ENCODE measurements at places on chromosomes 6 and 20.
A peak's percentile ranks its signal among the peaks of the same experiment; 100 is the strongest.

DNA sequence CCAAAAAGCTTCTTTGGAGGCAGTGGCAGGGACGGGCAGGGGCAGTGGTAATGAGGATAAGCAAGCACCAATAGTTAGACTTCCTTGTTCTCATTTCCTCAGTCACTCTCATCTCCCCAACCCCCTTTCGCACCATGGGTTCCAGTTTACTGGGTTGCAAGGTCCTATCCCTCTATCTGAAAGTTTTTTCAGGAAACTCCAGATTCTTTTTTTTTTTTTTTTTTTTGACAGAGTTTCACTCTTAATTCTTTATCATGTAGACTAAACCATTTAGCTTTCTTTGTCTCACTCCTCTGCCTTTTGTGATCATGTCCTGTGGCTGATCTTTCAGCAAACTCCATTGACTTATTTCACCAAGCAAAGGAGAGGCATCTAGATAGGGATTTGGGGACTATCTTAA lies 51.4 kb upstream of the GMDS start:
- H3K27me3 ChIP-seq, result no peaks in the 10 kb centered on the region
- no peaks in the 10 kb centered on the region for H3K4me1 ChIP-seq
- DNase-seq, result no peak
- no peak overlapping the region for H3K27ac ChIP-seq
- no peaks in the 10 kb centered on the region for H3K36me3 ChIP-seq

DNA sequence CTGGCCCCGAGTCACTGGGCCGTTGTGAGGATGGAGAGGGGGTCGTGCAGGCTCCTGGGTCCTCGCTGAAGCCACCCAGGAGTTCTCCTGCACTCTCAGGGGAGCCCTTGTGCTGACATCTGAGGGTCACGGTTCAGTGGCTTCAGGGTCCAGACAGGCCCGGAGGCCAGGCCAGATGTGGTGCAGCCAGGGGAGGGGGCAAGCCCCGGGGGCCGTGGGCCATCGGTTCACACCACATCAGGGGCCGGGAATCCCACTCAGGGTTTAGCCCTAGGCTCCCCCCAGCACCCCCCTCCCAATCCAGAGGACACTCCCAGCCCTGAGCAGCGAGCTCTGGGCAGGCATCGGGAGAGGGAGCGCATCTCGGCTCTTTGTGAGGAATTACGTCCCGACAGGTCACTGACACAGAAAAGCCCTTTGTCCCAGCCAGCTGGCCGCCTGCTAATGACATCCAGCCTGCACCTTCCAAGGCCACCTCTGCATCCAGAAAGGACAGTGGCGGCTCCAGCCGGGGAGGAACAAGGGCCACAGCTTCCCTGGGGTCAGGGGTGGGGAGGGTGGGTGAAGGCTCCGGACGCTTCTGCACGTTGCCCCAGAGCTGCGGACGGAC lies 6.4 kb upstream of the CHRNA4 start:
- no peak overlapping the region for H3K4me3 ChIP-seq
- H3K36me3 ChIP-seq, result no peaks in the 10 kb centered on the region
- no peaks in the 10 kb centered on the region for H3K4me1 ChIP-seq
- peaks cover 14% of the 10 kb centered on the region for H3K27me3 ChIP-seq

DNA sequence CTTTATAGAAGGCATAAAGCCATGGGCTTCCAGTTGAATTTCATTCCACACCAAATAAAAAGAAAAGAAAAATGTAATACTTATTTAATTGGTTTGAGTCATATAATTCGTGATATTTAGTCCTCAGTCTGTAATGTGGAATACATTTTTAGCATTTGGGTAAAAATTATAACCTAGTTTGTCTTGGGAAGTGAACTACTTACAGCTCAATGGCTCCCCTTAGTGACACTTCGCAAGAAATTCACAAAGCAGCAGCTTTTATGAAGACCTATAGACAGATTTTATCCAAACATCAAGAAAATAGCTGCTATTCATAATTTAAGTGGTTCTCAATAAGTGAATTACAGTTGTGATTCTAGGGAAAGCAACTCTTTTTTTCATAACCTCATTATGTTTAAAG lies 72.1 kb downstream of the RSPO3 start:
- no peak overlapping the region for H3K27ac ChIP-seq
- no peak overlapping the region for H3K4me3 ChIP-seq
- no peaks in the 10 kb centered on the region for H3K4me1 ChIP-seq

DNA sequence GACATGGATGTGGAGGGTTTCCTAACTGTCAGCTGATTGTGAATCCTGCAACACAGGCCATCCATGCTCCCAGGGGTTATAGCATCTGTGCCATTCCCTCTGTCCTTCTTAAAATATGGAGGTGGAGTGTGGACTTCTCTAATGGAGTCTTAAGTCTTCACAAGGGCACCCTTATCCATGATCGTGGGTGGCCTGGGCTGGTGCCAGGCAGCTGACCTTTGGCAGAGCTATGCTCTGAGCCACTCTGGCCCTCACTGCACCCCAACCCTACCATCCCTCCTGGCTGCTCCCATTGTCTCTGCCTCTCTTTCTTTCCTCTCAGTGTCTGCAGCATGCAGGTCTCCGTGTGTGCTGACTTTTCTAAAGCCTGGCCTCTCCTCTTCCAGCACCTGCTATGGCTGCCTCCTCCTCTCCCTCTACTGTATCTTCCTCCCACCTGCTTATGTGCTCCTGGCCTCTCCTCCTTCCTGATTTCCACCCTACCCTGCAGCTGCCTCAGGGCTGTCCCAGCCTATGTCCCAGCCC lies 11.2 kb upstream of the PCMTD2 start:
- H3K27me3 ChIP-seq, result peaks cover 4% of the 10 kb centered on the region
- no peaks in the 10 kb centered on the region for H3K36me3 ChIP-seq
- DNase-seq, result no peak
- no peak overlapping the region for H3K4me3 ChIP-seq
- H3K27ac ChIP-seq, result no peak overlapping the region

DNA sequence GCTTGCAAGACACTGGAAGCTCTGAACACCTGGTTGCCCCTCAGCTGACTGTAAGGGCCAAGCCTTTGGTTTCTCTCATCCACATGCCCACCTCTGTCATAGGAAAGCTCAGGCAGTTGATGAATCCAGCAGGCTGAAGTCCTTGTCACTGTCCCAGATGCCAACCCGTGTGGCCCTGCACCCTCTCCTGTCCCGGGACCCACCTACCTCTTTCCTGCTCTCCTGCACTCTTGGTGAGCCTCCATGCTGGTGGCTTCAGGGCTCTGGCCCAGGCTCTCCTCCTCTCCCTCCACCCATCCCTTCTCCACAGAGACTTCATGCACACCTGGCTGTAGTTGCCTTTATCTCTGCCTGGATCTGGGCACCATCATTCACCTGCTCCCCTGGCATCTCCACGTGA lies 4.0 kb upstream of the GID8 start:
- DNase-seq, result no peak
- peaks cover 21% of the 10 kb centered on the region for H3K4me1 ChIP-seq
- H3K4me3 ChIP-seq, result no peak overlapping the region

DNA sequence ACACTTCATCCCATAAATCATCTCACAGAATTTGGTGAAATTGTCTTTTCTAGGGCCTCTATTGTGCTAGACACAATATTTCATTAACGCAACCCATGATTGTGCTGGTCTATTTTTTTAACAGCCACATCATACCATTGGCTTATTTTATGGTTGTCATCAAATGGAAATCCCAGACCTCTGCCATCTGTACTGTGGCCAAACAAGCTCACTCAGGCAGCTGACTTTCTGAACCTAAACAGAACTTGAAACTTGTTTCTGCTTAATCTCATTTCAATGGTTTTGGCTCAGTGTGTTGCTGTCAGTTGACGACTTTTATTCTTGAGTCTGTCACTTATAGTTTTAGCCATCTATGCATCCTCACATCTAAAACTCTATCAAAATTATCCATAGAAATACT lies 111.8 kb downstream of the HAO1 start:
- H3K4me3 ChIP-seq, result no peak overlapping the region
- H3K4me1 ChIP-seq, result no peaks in the 10 kb centered on the region
- H3K27me3 ChIP-seq, result peaks cover 10% of the 10 kb centered on the region
- H3K36me3 ChIP-seq, result no peaks in the 10 kb centered on the region

DNA sequence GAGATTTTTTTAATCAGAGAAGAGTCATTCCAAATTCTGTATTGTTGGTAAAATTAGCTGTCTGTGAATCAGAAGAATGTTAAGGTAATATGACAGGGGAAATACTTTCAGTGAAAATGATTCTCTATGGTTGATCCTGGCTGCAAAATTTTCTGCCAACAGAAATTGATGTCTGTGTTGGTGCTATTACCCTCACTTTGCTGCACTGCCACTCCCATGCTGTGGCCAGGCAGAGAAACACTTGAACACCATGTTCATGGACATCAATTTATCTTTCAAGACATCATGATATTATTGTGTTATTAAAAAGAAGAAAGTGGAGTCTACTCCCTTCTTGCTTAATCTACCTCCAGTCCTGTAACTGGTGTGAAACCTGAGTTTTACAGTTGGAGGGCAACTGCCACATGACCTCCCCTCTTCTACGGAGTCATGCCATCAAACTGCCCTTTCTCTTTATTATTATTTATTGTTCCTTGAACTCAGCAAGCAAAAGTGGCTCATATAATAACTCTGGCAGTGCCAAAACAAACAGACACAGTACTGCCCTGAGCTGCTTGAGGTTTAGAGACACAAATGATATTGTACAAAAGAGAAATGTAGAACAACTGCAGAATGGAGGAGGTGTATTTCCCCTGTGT lies 288.0 kb upstream of the JAG1 start:
- no peak overlapping the region for H3K27ac ChIP-seq
- H3K27me3 ChIP-seq, result no peaks in the 10 kb centered on the region
- H3K4me1 ChIP-seq, result no peaks in the 10 kb centered on the region
- DNase-seq, result no peak

DNA sequence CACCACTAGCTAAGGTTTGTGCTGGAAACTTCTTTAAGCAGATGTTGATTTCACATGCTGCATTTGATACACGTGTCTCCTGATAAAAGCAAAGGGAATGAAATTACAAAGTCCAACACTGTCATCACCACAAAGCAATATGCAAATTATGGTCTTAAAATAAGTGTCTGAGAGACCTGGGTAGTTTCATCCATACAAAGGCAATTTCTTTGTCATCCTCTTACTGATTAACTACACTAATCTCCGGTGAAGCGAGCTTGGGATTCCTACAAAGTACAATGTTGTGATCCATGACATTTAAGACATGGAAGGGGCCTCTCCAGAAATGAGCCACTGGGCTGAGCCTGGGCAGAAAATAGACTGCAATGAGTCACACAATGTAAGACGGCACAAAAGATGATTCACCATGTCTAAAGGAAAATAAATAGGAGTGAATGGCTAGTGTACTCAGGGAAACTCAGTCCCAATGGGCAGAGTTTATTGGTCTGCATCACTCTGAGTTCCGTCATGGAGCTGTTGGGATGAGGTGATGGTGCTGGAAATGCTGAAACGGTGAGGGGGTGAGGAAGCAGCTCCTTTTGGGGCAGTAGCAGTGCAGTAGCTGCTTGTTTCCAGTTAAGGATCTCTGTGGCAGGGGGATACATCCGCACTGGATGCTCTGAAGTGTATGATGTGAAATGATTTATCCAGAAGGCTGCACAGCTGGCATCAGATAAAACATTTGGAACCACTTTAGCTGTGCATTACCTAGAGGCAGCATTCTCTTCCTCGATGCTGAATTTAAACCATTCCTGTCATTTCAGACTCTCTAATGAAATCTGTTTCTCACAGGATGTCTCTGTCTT lies 103.3 kb downstream of the IBTK start:
- no peaks in the 10 kb centered on the region for H3K36me3 ChIP-seq
- H3K4me1 ChIP-seq, result peaks cover 15% of the 10 kb centered on the region
- DNase-seq, result peak; percentile 72
- H3K27ac ChIP-seq, result no peak overlapping the region
- H3K27me3 ChIP-seq, result no peaks in the 10 kb centered on the region

- no peak within 1 kb of the TSS for H3K27ac ChIP-seq
- H3K4me3 ChIP-seq, result no peak within 1 kb of the TSS
- H3K36me3 ChIP-seq, result no peaks in the 10 kb centered on the region
Observed at GRCh38 chr20:34240693-34241615, at the start of gene ASIP. ASIP (plus strand) TSS chr20:34241423; CDS start chr20:34260375, 18,952 bp downstream.

GRCh38 chr20:36808317-36809257 lies 35.0 kb upstream of the DSN1 start:
- no peaks in the 10 kb centered on the region for H3K27me3 ChIP-seq
- peaks cover 80% of the 10 kb centered on the region for H3K36me3 ChIP-seq
- H3K4me3 ChIP-seq, result no peak overlapping the region
- peak; percentile 64 for DNase-seq
- no peaks in the 10 kb centered on the region for H3K4me1 ChIP-seq
- no peak overlapping the region for H3K27ac ChIP-seq

- H3K36me3 ChIP-seq, result no peaks in the 10 kb centered on the region
- no peak overlapping the region for H3K27ac ChIP-seq
- no peaks in the 10 kb centered on the region for H3K27me3 ChIP-seq
- H3K4me3 ChIP-seq, result no peak overlapping the region
- no peak for DNase-seq
Observed at GRCh38 chr6:54609981-54610380, 236.6 kb upstream of the FAM83B start.

- H3K27me3 ChIP-seq, result no peaks in the 10 kb centered on the region
- no peaks in the 10 kb centered on the region for H3K36me3 ChIP-seq
- no peaks in the 10 kb centered on the region for H3K4me1 ChIP-seq
Observed at GRCh38 chr6:142746524-142746923, 198.5 kb downstream of the HIVEP2 start.

DNA sequence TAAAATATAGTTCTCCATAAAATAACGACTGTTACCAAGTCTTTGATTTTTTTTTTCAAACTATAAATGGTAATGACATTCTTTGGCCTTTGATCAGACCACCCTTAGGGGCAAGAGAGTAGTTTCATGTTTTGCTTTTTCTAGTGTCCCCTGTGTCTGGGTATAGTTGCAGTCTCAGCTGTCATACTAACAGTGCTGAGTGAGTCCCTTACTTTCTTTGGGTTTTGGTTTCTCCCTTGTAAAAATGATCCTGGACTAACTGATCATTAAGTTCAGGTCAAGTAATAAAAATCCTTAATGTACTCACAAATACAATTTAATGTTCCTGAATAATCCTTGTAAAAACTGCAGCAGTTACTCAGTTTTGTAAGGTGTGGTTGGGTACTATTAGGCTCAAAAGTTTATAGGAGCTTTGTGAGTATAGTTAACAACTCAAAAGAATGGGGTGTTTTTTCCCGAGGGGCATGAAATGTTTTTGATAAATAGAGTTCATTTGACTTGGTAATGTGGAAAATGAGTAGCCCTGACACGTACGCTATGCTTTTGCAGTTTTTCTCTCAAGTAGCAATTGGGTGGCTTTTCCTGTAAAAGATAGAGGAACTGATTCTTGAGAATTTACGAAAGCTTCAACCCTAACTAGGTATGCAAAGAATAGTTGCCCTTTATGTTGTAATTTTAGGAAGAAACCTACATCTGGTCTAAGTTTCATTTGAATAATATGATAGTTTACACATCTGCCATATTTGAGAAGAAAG lies 6.2 kb downstream of the PTPN1 start:
- no peaks in the 10 kb centered on the region for H3K27me3 ChIP-seq
- DNase-seq, result no peak
- peaks cover 65% of the 10 kb centered on the region for H3K4me1 ChIP-seq
- H3K4me3 ChIP-seq, result no peak overlapping the region
- H3K27ac ChIP-seq, result no peak overlapping the region
- no peaks in the 10 kb centered on the region for H3K36me3 ChIP-seq

GRCh38 chr20:2237059-2237458 lies 58.7 kb upstream of the TGM3 start:
- peak; percentile 23 for DNase-seq
- no peaks in the 10 kb centered on the region for H3K27me3 ChIP-seq
- no peak overlapping the region for H3K27ac ChIP-seq
- peaks cover 7% of the 10 kb centered on the region for H3K4me1 ChIP-seq
- no peaks in the 10 kb centered on the region for H3K36me3 ChIP-seq

- no peaks in the 10 kb centered on the region for H3K36me3 ChIP-seq
- no peaks in the 10 kb centered on the region for H3K4me1 ChIP-seq
- no peak for DNase-seq
- H3K4me3 ChIP-seq, result no peak overlapping the region
Observed at GRCh38 chr6:105713474-105714118, 310.7 kb upstream of the PREP start.

- peaks cover 30% of the 10 kb centered on the region for H3K27me3 ChIP-seq
- H3K27ac ChIP-seq, result no peak overlapping the region
- no peaks in the 10 kb centered on the region for H3K36me3 ChIP-seq
- no peaks in the 10 kb centered on the region for H3K4me1 ChIP-seq
Observed at GRCh38 chr6:109186012-109186411, 90.7 kb downstream of the CEP57L1 start.

Data from A673 (cell line).